ENCODE measurements at places on chromosomes 13 and 19.

- no peak for DNase-seq
Observed at GRCh38 chr13:32881074-32881776, 135.0 kb upstream of the KL start.

- no peak for DNase-seq
Observed at GRCh38 chr13:26247011-26247410, 6.9 kb upstream of the CDK8 start.

DNA sequence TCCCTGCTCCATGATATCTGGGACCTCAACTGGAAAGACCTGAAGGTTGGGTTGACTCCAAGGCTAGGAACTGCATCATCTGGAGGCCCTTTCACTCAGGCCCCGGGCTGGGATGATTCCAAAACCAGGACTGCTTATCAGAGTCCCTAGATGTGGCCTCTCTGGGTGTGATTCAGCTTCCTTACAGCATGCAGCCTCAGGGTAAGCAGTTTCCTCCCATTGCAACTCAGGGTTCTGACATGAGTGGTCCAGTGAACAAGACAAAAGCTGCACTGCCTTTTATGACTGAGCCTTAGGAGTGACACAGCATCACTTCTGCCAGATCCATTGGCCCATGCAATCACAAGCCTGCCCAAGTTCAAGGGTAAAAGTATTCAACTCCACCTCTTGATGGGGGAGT, 502.8 kb downstream of the COG6 start:
- no peak for DNase-seq

- DNase-seq, result no peak
Observed at GRCh38 chr13:113776231-113777125, 17.5 kb downstream of the TMEM255B start.

DNA sequence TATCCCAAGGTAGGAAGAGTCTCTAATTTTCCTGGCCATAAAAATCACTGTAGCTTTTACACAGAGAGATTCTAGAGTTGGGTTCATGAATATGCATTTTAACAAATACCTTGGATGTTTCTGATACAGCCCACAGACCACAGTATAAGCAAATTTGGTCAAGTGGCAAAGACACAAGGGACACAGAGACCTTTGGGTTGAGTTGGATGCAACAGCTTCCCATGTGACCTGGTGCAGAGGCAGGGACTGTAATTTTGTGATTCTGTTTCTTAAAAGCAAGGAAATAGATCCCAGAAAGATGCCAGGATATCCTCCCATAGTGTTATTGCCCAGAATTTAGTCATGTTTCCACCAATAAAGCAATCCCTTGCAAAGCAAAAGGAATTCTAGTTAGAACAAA, 27.0 kb downstream of the FPR3 start:
- DNase-seq, result no peak

All from T-helper 2 cell treated with Interferon-gamma antibody and Interleukin-4, amounts not matched to agents 5 μg/mL and 100 μg/mL, for 36 hours (primary cell).